ENCODE measurements at places on chromosomes 16 and 17. TPM values are rescaled to one million over a fixed set of nuclear protein-coding genes. Genes with fewer than 3 reads are reported as not detected.

INCA1 gene
- 0.39 TPM for total RNA-seq

ALOX12B gene
- total RNA-seq, result not detected

MTSS2 gene
- total RNA-seq, result 9.9 TPM

APOH gene
- total RNA-seq, result not detected

KRT33B gene
- not detected for total RNA-seq

ITGAX gene
- 0.64 TPM for total RNA-seq

TMEM100 gene
- total RNA-seq, result 5.6 TPM

OSGIN1 gene
- total RNA-seq, result 0.77 TPM

CFAP97D1 gene
- under 0.01 TPM for total RNA-seq

SRRM2 gene
- 48.4 TPM for total RNA-seq

HSD17B2 gene
- 105 TPM for total RNA-seq

ST6GALNAC1 gene
- not detected for total RNA-seq
